ENCODE measurements at places on chromosomes 7 and 10. TPM values are rescaled to one million over a fixed set of nuclear protein-coding genes. Genes with fewer than 3 reads are reported as not detected.

GRCh38 chr7:47587351-47587750 lies 5.4 kb upstream of the TNS3 start:
- H3K4me3 ChIP-seq, result no peak overlapping the region
- H3K4me1 ChIP-seq, result peaks cover 20% of the 10 kb centered on the region
- H3K27me3 ChIP-seq, result no peaks in the 10 kb centered on the region
- DNase-seq, result no peak
- no peaks in the 10 kb centered on the region for H3K36me3 ChIP-seq

- peak; percentile 8 for DNase-seq
- H3K4me3 ChIP-seq, result no peak overlapping the region
- no peaks in the 10 kb centered on the region for H3K4me1 ChIP-seq
- H3K27ac ChIP-seq, result no peak overlapping the region
- no peaks in the 10 kb centered on the region for H3K36me3 ChIP-seq
- H3K27me3 ChIP-seq, result no peaks in the 10 kb centered on the region
These were observed 489.8 kb downstream of the RPS24 start for GRCh38 chr10:78523453-78523852.

The CALML5 gene
- total RNA-seq, result not detected

- H3K27me3 ChIP-seq, result no peaks in the 10 kb centered on the region
- H3K4me1 ChIP-seq, result peaks cover 6% of the 10 kb centered on the region
- no peak for DNase-seq
- no peak overlapping the region for H3K4me3 ChIP-seq
These were observed 8.0 kb downstream of the SPOCK2 start for GRCh38 chr10:72080042-72080975.

The CADPS2 gene
- total RNA-seq, result 33.3 TPM

The CELF2 gene
- total RNA-seq, result 122 TPM

The NFE2L3 gene
- total RNA-seq, result 6.2 TPM

DNA sequence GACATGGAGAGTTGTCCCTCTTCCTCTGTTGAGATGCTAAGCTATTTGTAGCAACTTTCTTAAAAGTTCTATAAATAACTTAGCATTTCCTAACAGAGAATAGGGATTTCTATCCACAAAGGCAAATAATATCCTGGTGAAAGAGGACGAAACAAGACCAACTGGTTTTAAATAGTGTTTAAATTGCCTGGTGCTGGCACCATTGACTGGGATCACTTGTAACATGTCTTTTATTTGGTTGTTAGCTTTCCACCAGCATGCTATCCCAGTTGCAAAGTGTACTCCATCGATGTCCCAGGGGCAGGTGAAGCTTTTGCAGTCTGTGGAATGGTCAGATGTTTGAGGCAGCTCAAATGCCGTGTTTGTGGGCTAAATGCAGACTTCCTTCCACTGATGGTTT lies 3.7 kb downstream of the SUFU start:
- no peaks in the 10 kb centered on the region for H3K27me3 ChIP-seq
- no peak overlapping the region for H3K4me3 ChIP-seq
- H3K36me3 ChIP-seq, result peaks cover 16% of the 10 kb centered on the region
- no peak overlapping the region for H3K27ac ChIP-seq

DNA sequence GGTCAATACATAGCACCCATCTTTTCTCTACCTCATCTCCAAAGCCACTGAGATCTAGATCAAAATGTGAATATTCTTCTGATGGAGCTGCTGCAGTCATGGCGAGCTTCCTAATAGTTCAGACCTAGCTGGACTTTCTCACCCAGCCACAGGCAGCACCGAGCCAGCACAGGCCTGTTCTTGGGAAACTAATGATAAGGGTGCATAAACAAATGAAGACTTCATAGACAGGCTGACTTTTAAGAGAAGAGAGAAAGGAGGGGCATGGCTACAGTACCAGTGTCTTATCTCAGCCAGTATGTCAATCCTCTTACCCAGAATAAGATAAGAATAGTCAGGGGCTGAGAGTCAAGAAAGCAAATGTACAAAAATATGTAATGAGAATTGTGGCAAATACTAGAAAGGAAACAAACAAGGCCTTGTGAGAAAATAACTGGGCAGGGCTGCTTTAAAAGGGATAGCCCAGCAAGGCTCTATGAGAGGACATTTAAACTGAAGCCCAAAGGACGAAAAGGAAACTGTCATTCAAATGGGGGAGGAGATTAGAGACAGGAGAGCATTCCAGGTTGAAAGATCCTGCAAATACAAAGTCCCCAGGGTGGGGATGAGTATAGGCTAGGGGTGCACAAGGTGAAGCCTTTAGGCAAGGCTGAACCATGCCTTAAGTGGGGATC lies 21.8 kb upstream of the CDK14 start:
- H3K4me3 ChIP-seq, result no peak overlapping the region
- no peak for DNase-seq
- H3K36me3 ChIP-seq, result no peaks in the 10 kb centered on the region
- peaks cover 4% of the 10 kb centered on the region for H3K4me1 ChIP-seq

The THNSL1 gene
- total RNA-seq, result 1.0 TPM

DNA sequence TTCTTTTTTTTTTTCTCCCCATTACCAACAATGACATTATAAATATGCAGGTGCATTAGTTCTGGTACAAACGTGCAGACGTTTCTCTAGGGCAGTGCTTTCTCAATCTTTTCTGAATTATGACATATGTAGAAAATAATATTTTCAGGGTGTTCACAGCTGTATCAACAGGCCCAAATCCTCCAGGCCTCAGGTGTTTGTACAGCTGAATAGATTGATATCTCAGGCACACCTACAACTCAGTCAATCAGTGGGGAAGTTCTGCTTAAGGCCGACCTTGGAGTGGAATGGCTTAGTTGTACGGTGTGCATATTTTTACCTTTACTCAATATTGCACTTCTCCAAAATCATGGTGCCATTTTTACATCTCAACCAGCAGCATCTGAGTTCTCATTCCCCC lies 71.6 kb downstream of the CACNB2 start:
- no peaks in the 10 kb centered on the region for H3K4me1 ChIP-seq
- H3K27ac ChIP-seq, result no peak overlapping the region
- no peak for DNase-seq
- H3K27me3 ChIP-seq, result no peaks in the 10 kb centered on the region

- DNase-seq, result no peak
- no peaks in the 10 kb centered on the region for H3K36me3 ChIP-seq
- no peaks in the 10 kb centered on the region for H3K27me3 ChIP-seq
- H3K27ac ChIP-seq, result no peak overlapping the region
These were observed 36.7 kb downstream of the ASNS start for GRCh38 chr7:97835296-97836138.

DNA sequence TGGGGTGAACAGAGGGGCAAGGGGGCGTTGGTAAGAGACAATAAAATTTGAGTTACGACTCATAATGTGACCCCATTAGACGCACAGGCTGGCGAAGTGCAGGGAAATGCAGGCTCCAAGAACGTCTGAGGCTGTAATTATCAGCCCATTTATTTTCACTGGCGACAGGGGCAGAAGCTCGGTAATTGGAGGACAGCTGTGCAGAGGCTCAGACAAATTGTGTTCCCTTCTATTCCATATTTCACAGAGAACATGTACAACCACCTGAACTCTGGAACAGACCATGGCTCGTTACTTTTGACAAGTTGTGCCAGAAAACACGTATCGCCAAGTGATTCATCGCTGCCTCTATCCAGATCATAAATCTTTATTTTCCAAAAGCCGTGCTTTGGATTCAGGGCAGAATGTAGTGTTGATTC lies 137.3 kb upstream of the FRMD4A start:
- H3K27ac ChIP-seq, result no peak overlapping the region
- no peak overlapping the region for H3K4me3 ChIP-seq
- no peak for DNase-seq

DNA sequence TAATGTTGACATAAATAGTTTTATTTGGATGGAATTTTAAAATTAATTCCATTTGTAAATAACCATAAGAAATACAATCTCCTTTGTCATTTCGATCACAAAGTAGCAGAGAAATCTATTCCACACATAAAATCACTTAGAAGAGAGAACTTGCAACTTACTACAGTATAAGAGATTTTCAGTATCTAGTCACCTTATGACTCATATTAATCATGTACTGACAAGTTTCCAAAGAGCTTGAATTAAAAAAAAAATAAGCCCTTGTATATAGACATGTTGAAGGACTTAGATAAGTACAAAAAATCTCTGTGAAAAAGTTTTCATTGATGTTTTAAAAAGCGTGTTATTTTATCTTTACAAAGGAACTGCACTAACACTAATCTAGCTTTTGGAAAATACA lies 207.1 kb upstream of the ETV1 start:
- H3K36me3 ChIP-seq, result no peaks in the 10 kb centered on the region
- H3K4me3 ChIP-seq, result no peak overlapping the region
- no peak overlapping the region for H3K27ac ChIP-seq
- no peak for DNase-seq

DNA sequence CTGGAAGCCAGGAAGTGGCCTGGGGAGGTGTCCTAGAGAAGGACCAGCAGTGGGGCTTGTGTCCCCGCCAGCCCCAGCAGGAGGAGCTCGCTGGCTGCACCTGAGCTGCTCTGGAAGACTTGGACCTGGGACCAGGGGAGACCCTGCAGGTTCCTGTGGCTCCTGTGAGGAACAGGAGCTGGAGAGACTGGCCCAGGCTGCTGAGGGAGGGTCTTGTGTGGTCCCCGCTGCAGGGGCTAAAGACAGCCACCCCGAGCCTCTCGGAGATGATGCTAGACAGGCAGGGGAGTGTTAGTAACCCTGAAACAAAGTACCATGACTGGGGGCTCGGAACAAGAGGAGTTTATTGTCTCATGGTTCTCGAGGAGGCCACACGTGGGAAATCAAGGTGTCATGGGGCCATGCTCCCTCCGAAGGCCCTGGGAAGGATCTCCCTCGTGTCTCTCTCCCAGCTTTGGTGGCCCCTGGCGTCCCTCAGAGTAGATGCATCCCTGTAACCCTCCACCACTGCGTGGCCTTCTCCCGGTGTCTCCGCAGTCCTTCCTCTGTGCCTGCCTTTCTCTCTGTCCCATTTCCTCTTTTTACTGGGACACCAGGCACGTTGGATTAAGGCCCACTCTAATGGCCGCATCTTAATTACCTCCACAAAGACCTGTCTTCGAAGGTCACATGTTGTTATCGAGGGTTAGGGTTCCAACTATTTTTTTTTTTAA lies 348.4 kb downstream of the GLRX3 start:
- H3K4me3 ChIP-seq, result no peak overlapping the region
- H3K4me1 ChIP-seq, result no peaks in the 10 kb centered on the region
- no peak overlapping the region for H3K27ac ChIP-seq
- H3K27me3 ChIP-seq, result no peaks in the 10 kb centered on the region

DNA sequence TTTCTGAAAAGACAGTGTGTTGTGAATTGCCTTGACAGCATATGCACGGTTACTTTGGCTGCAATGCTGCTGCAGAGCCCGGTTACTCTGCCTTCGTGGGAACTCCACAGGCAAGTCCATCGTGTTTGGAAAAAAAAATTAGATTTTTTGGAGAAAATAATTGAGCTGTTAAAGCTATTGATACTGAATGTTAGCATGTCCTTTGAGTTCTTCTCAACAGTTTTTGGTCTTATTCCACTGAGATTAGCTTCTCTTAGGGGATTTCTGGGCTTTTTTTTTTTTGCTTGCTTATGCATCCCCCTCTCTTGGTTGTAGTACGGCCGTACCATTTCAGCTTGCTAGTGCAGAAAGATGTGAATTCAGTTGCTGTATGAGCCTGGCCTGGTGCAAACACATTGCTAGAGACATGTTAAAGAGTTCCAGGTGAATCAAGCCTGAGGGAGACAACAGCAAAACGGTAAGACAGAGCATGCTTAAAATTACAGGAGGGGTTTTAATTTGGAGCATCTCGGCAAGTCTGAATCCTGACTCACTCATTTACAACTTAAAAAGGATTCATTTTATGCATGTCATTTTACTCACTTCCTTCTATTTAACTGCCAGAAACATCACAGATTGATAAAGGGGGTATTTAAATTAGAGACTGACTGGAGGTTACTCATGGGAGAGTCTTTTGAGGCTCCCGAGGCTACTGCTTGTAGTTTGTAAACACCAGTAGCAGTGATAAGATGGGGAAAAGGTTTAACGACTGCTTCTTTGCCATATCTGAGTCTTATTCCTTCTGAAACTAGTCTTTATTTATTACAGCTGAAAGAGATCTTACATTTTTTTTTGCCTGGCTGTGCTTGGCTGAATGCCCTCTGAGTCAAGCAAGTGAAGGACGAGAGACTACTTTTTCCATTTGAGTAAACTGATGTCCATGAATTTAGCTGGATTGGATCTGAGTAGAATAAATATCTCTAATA lies 113.7 kb downstream of the CDK14 start:
- peaks cover 17% of the 10 kb centered on the region for H3K4me1 ChIP-seq
- no peak for DNase-seq
- no peak overlapping the region for H3K4me3 ChIP-seq
- no peaks in the 10 kb centered on the region for H3K27me3 ChIP-seq
- H3K27ac ChIP-seq, result no peak overlapping the region
- no peaks in the 10 kb centered on the region for H3K36me3 ChIP-seq

GRCh38 chr10:17993361-17993760 lies 41.6 kb downstream of the SLC39A12 start:
- no peaks in the 10 kb centered on the region for H3K27me3 ChIP-seq
- H3K27ac ChIP-seq, result no peak overlapping the region
- no peak for DNase-seq
- no peaks in the 10 kb centered on the region for H3K36me3 ChIP-seq

DNA sequence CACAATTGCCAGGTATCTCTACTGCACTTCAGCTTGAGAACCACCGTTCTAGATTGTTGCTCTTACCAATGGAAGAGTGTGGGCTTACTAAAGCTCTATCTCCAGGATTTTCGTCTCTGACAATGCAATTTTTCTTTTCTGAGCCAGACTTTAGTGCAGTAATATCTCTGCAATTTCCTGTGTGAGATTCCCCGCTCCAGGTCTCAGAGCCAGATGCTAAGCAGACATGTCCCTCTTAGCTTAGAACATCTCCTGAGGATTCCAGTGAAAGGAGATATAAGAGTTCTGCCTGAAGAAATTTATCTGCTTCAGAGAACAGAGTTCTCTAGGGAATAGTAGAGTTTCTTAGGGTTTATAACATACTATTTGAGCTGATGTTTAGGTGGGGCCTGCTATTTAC lies 82.0 kb downstream of the SND1 start:
- H3K36me3 ChIP-seq, result no peaks in the 10 kb centered on the region
- H3K4me1 ChIP-seq, result no peaks in the 10 kb centered on the region
- no peaks in the 10 kb centered on the region for H3K27me3 ChIP-seq
- DNase-seq, result no peak
- no peak overlapping the region for H3K4me3 ChIP-seq

DNA sequence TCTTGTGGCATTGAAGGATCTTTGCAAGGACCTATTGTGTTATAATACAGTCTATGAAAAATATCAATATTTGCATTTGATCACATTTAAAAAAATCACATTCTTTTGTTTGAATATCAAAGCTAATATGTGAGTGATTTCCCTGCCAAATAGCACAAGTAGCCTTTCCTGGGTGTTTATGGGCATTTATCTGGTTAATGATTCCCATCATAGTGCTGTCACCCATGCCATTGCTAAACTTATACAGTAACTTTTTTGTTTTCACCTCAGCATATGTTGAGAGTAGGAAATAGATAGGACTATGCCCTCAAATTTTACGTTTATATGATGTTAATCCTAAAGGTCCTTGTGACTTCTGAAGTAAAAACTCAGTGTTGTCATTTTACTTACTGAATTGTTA lies 136.9 kb downstream of the CFTR start:
- no peaks in the 10 kb centered on the region for H3K4me1 ChIP-seq
- H3K4me3 ChIP-seq, result no peak overlapping the region
- DNase-seq, result no peak
- H3K27me3 ChIP-seq, result no peaks in the 10 kb centered on the region
- H3K36me3 ChIP-seq, result no peaks in the 10 kb centered on the region
